ENCODE measurements at places on chromosomes 2 and 18.

- DNase-seq: peak; percentile 44
These were observed 266.5 kb downstream of the HRH4 start for GRCh38 chr18:24726727-24727492.

- DNase-seq: no peak
These were observed 747.1 kb upstream of the FSHR start for GRCh38 chr2:49901202-49902065.

DNA sequence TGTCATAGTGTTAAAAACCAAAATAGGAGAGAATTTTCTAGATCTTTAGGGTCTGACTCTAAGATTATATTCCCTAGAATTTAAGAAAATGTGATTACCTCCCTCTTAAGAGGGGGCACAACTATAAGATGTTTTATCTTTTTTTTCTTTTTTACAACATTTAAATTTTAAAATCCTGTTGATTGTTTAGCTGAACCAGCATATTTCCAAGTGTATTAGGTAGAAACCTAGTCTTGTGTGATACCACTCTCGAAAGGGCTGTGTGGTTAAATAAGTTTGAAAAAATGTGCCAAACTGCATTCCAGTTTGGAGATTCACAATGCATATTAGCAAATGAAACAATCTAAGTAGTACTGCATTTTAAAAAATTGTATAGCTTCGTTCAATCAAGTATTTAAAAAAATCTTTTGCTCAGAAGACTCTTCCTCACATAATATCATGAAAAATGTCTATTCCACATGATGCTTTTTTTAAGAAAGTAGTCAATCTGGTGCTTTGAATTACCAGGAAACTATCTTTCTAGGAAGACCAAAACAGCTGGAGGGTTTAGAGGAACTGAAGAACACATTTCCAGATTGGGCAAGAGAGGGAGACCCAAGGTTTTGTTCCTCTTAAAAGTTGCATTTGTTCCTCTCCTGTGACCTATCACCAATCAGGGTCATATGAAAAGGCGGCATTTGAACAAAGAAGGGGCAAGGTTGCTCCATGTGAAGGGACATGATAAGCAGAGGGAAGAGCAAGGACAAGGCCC is 98.8 kb downstream of the DPP4 start:
- DNase-seq: no peak

- DNase-seq: no peak
These were observed 55.1 kb upstream of the RAPGEF4 start for GRCh38 chr2:172680436-172681068.

GRCh38 chr2:207472343-207473048 is 57.3 kb upstream of the CREB1 start:
- DNase-seq: no peak

GRCh38 chr2:45182667-45183295 is 173.5 kb upstream of the SIX2 start:
- DNase-seq: no peak

- no peak for DNase-seq
These were observed 301.8 kb downstream of the NBAS start for GRCh38 chr2:15259356-15259756.
